ENCODE measurements at places on chromosomes 4 and X. TPM values are rescaled to one million over a fixed set of nuclear protein-coding genes. Genes with fewer than 3 reads are reported as not detected.

The NWD2 gene
- 0.12 TPM for polyA plus RNA-seq

The HTN3 gene
- not detected for polyA plus RNA-seq

The CENPVL2 gene
- 0.30 TPM for polyA plus RNA-seq

The DMP1 gene
- polyA plus RNA-seq: not detected

The FAM184B gene
- 0.47 TPM for polyA plus RNA-seq

The GDPD2 gene
- polyA plus RNA-seq: 0.95 TPM

The GPR173 gene
- 30.3 TPM for polyA plus RNA-seq

The GRIA2 gene
- polyA plus RNA-seq: 1.3 TPM

The GUCY1B1 gene
- polyA plus RNA-seq: 59.6 TPM

GRCh38 chrX:148037020-148037419, 55.9 kb downstream of the FMR1NB start:
- no peak for DNase-seq

GRCh38 chr4:71878376-71878775, 94.5 kb upstream of the GC start:
- no peak for DNase-seq

GRCh38 chrX:2693113-2694002, 2.3 kb downstream of the CD99 start:
- no peak for DNase-seq

- no peak for DNase-seq
Observed at GRCh38 chr4:95462921-95463320, 85.9 kb downstream of the UNC5C start.

DNA sequence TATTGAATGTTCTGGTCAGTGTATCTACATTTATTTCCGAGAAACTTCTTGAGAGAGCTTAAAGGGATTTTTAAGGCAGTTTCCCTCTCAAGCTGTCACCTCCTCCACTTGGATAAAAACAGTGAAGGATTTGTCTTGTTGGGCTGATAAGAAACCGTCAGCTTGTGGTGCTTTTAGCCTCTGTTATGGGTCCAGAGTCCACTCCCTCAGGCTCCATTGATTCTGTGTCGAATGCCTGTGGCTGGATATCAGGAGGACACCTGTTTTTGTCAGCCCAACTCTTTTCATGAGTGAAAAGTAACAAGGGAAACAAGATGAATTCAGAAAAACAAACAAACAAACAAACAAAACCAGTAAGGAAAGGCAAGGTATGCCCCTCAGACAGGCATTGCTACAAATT, 12.4 kb downstream of the CLCN4 start:
- no peak for DNase-seq

DNA sequence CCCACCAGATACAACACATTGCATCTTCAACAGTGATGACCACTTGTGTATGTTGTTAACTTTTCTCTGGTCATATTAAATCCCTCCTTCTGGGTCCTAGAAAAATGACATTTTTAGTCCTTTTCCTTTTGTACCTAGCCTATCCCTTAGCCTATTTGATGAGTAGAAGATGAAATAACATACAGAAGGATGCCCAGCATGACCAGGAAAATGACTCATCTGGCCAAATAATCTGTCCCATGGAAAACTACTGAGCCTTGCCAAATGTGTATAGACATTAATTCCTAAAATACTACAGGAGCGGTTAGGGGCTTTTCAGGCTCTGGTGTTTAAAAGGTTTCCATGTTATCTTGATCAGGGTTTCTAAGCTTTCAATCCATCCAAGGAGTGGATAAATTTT, 129.0 kb upstream of the KCNIP4 start:
- DNase-seq: no peak

- no peak for DNase-seq
Observed at GRCh38 chr4:173413036-173413435, 14.1 kb upstream of the SCRG1 start.

GRCh38 chr4:154208424-154208823, 283.2 kb downstream of the DCHS2 start:
- no peak for DNase-seq

- DNase-seq: no peak
Observed at GRCh38 chr4:184389978-184390900, 84.1 kb downstream of the IRF2 start.

DNA sequence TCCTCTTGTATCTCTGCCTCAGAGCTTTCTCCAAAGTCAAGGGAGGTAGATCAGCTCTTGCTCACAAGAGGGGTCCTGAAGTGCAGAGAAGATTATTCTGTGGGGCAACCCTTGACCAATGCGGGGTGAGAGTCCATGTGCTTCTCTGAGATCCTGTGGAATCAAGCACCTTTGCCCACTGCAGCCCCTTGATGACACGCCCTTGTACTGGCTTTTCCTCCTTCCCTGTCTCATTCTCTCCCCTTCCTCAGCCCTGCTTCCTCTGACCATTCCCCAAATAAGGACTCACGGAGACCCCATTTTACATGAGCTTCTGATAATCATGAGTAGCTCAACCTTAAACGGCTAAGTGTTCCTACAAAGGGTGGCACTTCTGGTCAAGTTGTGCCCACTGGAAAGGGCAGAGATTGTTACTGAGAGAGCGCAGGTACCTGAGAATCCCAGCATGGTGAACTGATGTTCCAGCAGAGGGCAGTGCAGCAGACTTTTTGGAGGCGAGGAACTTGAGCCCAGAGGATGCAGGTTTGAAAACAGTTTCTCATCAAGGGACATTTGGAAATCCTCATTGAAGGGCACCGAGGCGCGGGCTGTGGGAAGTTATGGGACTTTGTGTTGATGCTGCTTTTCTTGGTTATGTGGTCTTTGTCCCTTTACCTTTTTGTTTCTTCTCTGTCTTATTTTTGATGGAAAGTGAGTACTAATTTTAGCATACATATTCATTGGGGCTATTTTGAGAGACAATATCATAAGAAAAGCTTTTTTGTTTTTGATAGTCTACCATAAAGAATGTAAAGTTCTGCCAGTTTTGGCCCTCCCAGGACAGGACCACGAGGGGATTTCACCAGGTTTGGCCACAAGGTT, 201.3 kb downstream of the RBM46 start:
- peak; percentile 24 for DNase-seq

DNA sequence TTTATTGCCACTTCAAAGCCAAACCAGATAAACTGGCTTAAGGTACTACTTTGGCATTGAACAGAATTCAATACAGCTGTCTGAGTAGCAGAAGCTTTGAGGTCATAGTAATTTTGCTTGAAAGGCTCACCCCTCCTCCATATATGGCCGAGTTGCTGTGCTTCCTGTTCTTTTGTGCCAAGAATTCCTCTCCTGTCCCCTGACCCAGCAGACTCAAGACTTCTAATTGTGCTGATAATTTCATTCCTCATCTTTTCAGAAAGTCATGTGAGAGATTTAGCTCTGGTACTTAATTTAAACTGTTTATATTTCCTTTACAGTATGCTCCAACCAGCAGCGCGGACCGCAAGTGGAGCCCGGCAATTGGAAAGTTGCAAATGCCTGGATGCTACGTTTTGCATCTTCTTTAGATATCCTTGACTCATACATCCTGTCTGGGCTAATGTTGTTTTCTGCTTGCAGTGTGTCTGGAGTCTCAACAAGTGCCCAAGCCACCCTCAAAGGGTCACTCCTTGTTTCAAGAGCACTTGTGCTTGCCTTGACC, 373.4 kb downstream of the PDGFC start:
- DNase-seq: no peak

- no peak for DNase-seq
Observed at GRCh38 chr4:77595364-77595973, 10.2 kb upstream of the CXCL13 start.

- no peak for DNase-seq
Observed at GRCh38 chr4:96035727-96036126, 195.8 kb downstream of the PDHA2 start.

DNA sequence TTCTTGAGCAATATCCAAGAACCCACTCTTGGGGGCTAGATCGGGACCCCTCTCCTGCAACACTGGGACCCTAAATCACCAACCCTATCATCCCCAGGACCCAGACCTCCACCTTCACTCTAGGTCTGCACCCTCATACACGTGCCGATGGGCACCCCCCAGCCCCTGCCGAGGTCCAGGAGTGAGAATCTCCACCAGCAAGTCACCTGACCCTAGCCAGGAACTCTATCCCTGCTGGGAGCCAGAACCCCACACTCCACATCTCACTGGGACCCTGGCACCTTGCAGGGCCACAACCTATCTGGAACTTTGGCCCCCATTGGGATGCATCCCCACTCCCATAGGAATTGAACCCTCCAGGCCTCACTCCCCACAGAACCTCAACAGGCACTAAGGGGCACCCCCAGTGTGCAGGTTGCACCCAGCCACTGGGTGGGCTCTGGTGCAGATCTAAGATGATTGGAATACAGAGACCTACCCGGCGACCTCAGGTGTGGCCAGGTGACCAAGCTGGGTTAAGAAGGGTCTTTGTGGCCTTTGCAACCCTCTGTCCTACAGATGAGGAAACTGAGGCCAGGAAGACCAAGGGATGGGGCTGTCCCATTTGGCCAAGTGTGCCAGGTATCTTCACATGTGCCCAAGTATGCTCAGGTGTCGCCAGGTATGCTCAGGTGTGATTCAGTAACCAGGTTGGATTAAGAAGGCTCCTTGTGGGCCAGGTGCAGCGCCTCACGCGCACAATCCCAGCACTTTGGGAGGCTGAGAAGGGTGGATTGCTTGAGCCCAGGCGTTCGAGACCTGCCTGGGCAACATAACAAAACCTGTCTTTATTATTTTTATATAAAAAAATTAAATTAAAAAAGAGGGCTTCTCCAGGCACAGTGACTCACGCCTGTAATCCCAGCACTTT, 3.1 kb upstream of the DHRSX start:
- DNase-seq: no peak

DNA sequence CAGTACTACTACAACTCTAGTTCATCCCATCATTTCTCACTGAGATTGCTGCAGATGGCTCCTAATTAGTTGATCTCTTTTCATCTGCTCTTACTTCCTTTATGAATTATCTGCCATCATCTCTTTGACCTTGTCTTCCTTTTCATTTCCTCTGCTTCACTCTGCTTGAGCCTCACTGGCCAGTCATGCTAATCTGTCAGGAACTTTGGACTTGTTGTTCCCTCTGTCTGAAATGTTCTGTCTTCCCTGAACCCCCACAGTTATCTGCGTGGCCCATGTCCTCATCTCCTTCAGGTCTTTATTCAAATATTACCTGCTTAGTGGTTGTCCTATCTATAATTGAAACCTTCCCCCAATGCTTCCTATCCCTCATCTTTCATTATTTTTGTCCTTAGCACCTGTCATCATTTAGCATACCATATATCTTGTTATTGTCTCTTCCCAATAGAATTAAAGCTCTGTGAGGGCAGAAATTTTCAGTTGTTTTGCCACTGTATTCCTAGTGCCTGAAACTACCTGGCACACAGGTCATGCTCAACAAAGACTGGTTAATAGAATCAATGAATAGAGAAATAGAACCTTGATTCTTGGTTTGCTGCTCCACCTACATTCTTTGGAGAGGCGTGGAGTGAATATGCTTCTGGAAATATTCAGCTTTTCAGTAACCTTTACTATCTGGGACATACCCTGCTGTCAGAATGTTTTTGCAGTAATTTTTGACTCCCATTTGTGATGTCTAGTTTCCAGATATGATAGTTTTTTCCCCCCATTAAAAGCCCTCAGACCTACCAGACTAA, 5.0 kb downstream of the SLC4A4 start:
- no peak for DNase-seq

GRCh38 chrX:120401301-120401700, 39.4 kb downstream of the ATP1B4 start:
- DNase-seq: no peak

DNA sequence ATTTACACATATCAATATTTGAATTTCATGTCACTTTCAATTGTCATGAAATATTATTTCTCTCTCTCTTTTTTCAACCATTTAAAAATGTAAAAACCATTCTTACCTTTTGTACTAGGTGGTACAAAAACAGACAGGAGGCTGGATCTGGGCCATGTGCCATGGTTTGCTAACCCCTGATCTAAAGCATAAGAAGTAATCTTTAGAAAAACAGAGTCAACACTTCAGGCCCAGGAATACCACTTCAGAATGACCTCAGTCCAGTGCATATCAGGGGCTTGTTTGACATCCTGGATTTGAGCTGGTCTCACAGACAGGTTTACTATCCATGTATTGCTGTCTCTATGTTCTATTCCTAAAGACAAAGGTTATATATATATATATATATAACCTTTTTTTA, 102.5 kb downstream of the DCHS2 start:
- no peak for DNase-seq

- no peak for DNase-seq
Observed at GRCh38 chr4:113837397-113837796, 75.9 kb upstream of the CAMK2D start.

- no peak for DNase-seq
Observed at GRCh38 chr4:155530290-155530689, 136.4 kb upstream of the GUCY1A1 start.

DNA sequence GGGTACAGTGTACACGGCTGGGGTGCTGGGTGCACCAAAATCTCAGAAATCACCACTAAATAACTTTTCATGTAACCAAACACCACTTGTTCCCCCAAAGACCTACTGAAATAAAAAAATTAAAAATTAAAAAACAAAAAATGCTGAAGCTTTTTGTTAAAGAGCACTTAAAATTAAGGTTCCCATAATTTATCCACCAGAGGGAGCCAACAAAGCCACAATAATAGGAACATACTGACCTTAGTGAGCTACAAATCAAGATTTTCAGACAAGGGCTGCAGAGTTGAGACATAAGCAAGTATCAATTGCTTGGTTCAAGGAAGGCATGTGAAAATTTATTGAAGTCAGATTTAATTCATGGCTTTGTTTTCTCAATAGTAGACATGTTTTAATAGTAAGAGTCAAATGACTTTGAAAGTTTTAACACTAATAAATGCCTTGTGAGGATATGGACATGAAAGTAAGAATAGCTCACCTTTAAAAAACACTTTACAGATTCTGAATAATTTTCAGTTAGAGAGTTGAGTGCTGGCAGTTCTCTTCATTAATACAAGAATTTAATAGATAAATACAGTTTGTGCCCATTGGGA, 43.0 kb upstream of the SCOC start:
- DNase-seq: no peak

- DNase-seq: no peak
Observed at GRCh38 chr4:145786261-145786660, 106.3 kb downstream of the C4orf51 start.

All from left renal cortex interstitium (tissue), 4 donors.